ENCODE measurements at places on chromosomes 5 and 9.

- DNase-seq = no peak
Observed at GRCh38 chr9:70170151-70170790, 88.5 kb upstream of the SMC5 start.

DNA sequence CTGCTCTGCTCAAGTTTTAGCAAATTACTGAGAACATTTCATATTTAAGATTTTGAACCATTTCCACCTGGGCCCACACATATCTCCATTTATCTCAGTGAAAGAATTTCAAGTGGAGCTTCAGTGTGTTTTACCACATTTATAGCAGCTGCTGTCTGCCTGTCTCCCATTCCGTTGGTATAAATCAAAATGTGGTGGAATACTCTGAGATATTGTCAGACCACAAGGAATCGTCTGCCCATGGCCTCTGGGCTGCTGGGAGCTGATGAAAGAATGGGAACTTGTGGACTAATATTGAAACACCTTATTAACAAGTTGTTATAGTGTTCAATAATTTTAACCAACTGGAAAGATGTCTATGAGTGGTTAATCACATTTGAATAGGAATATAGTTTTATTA, 33.3 kb downstream of the MAST4 start:
- DNase-seq = no peak

- DNase-seq = no peak
Observed at GRCh38 chr9:97737429-97737828, 40.3 kb upstream of the XPA start.

GRCh38 chr5:146880966-146881365, 2.4 kb upstream of the PPP2R2B start:
- DNase-seq = no peak

- no peak for DNase-seq
Observed at GRCh38 chr9:121038804-121039203, 11.3 kb downstream of the C5 start.

GRCh38 chr5:42591015-42591414, 165.6 kb upstream of the CCDC152 start:
- DNase-seq = no peak

GRCh38 chr9:122099271-122099869, 6.3 kb upstream of the TTLL11 start:
- DNase-seq = peak; percentile 67

- DNase-seq = no peak
Observed at GRCh38 chr5:76294573-76294972, 108.5 kb upstream of the IQGAP2 start.

GRCh38 chr5:131142970-131143617, 22.0 kb downstream of the HINT1 start:
- no peak for DNase-seq

DNA sequence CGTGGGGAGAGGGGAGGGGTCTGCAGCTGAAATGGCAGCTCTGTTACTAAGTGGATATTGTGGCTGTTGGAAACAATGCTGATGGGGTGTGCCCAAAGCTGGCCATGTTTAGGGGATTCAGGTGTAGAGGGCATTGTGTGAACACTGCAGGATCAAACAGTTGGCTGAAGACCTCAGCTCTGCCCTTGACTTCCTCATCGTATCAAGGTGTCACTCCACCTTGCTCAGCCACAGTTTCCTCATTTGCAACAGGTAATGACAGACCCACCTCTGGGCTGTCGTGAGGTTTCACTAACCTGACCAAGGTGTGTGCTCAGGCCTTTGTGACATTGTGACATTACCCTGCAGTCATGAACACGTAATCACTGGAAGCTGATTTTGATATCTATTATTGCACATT, 111.9 kb downstream of the ICE1 start:
- DNase-seq = no peak

DNA sequence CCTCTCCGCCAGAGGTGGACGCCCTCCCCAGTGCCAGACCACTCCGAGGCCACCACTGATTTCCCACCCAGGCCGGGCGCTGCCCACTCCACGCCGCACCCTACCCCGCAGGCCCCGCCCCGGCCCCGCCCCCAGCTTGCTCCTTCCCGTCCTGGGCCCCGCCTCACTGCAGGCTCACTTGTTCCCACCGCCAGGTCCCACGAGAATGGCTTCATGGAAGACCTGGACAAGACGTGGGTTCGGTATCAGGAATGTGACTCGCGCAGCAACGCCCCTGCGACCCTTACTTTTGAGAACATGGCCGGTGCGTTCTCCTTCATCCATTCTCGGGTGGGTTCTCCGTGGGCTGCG, 6.5 kb downstream of the LRRC26 start:
- DNase-seq = no peak

DNA sequence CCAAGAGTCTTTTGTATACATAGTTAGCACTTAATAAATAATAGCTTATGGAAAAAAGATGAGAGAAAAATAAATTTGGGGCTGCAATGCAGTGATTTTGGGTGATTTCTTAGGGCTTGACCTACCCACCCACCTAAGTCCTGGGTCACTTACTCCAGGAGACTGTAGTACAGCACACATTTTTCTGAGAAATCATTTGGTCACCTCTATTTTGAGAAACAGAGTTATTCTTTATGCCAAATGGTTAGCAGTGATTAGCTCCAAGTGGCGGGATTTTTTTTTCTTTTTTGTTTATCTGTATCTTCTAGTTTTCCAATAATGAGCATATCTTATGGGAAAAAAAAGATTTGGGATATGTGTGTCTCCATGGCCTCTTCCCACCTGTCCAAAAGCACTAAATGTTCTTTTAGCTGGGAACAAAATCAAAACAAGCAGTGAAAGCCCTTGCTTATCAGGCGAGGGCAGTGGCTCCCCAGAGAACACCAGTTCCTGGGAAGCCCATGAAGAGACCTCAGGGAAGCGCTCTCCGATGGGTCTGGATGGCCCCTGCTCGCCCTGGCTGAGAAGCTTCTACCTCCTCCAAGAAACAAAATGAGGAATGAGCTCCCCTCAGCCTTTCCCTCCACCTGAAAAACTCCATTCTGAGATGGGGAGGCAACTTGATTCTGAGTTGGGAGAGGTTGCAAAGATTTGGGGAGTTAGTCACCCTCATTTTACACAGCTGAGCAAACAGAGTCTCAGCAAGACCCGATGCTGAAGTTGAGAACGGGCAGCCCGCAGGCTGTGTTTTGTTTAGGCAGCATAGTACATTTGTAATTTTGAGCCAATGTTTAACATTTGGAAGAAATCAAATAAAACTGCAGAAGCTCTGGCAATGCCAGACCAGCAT, 69.9 kb downstream of the CYFIP2 start:
- DNase-seq = no peak

- DNase-seq = no peak
Observed at GRCh38 chr9:20256284-20256948, 365.9 kb downstream of the MLLT3 start.

DNA sequence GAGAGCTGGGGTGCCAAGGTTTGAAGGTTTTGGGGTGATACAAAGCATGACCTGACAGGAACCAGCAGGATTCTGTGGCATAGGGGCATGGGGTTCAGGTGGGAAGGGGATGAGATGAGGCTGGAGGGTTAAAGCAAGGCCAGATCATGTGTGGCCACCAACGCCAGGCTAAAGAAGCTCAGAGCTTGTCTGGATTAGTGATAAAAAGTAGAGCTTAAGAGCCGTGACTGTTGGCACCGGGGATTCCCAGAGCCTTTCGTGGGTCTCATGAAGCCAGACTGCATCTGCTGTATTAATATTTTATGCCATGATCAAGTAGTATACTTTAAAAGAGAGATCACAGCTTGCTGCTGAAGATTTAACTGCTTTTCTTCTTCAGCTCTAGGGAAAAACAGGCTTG, 8.5 kb upstream of the GSN start:
- no peak for DNase-seq

- DNase-seq = no peak
Observed at GRCh38 chr5:131223751-131224386, 40.0 kb upstream of the CDC42SE2 start.

DNA sequence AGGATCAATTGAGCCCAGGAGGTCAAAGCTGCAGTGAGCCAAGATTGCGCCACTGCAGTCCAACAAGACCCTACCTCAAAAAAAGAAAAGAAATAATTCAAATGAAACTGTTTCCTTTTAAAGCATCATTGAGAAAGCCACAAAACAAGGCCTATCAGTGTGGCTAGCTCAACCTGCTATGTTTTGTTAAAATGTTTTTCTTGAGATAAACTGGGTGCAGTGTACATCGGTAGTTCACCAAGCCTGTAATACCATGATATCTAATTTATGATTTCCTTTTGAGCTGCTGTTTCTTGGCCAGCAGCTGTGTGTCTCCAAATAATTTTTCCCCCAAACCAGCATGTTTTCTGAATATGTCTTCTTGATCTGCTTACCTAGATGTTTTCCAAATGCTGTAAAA, 97.3 kb upstream of the GOLGA1 start:
- DNase-seq = no peak

GRCh38 chr5:100595152-100595811, 60.1 kb downstream of the FAM174A start:
- DNase-seq = no peak

- DNase-seq = no peak
Observed at GRCh38 chr9:106637486-106637885, 225.5 kb upstream of the ZNF462 start.

- DNase-seq = no peak
Observed at GRCh38 chr9:6620353-6620752, 25.2 kb downstream of the GLDC start.

DNA sequence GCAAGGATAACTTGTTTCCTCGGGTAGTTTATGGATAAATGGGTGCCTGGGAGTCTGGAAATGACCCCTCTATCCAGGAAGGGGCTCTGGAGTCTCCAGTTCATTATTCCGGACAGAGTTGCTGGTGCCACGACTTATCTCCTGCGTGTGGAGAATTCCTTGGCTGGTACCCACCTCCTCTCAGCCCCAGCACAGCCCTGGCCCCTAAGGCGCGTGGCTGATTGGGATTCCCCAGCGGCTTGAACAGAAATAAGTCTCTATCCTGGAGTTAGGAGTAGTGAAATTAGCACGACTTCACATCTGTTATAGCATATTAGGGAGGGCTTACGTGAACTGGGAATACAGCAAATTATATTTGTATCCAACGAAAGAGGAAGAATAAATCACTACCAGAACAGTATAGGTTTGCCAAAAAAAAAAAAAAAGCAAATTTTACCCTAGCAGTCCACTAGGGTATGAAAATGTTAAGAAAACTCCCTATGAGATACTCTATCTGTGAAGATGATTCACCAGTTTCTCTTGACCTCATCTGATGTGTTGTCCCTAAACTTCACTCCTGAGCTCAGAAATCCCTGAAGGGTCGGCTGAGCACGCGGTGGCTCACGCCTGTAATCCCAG, 172.5 kb upstream of the OTULINL start:
- no peak for DNase-seq

- DNase-seq = no peak
Observed at GRCh38 chr5:100452126-100452525, 83.0 kb upstream of the FAM174A start.

- no peak for DNase-seq
Observed at GRCh38 chr5:82855893-82856550, 221.2 kb downstream of the TMEM167A start.

GRCh38 chr5:31464081-31464480, 67.8 kb downstream of the DROSHA start:
- DNase-seq = no peak

DNA sequence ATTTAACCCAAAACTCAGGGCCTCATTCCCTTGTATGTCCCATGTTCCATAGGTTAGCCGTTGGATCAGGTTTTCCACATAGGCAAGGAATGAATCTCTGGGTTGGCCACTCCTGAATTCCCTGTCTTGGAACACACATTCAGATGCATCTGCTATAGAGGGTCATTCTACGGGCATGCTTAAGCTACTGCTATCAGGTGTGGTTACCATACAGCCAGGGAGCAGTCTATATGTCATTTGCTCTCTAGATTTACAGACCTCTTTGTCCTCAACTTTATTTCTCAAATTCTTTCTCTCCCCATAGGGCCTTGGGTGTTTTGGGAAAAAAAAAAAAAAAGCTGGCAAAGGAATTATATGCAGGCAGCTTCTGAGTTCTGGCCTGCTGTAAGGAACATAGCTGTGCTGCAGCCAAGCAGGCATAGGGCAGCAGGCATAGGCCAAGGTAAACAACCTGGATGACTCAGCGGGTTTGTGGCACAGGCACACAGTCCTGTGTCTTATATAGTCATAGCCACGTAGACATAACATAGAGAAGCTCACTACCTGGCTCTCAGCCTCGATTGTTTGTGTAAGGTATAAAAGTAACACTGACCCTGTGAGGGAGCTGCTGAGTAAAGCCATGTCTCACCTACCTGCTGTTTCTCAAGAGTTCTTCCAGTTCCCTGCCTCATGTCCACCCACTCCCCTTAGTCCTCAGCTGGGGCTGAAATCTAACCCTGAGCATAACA, 141.5 kb downstream of the OSTF1 start:
- DNase-seq = no peak

DNA sequence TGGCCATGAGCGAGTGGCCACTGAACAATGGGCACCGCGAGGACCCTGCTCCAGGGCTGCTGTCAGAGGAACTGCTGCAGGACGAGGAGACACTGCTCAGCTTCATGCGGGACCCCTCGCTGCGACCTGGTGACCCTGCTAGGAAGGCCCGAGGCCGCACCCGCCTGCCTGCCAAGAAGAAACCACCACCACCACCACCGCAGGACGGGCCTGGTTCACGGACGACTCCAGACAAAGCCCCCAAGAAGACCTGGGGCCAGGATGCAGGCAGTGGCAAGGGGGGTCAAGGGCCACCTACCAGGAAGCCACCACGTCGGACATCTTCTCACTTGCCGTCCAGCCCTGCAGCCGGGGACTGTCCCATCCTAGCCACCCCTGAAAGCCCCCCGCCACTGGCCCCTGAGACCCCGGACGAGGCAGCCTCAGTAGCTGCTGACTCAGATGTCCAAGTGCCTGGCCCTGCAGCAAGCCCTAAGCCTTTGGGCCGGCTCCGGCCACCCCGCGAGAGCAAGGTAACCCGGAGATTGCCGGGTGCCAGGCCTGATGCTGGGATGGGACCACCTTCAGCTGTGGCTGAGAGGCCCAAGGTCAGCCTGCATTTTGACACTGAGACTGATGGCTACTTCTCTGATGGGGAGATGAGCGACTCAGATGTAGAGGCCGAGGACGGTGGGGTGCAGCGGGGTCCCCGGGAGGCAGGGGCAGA, 53.3 kb downstream of the JADE2 start:
- DNase-seq = no peak

DNA sequence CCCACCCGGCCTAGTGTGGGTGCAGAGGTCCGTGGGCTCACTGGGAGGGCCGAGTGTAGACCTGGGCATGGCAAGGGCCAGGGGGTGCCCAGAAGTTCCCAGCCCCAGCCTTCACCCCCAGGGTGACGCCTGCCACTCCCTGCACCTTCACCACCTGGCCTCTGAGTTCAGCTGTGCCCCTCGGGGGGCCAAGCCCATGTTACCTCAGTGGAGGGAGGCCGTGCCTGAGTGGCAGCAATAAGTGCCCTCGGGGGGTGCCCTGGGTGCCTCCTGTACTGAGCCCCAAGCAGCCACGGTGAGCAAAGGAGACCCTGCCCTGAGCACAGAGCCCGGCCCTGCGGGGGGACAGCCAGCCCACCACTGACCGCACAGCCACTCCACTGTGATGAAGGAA, 10.3 kb upstream of the FCN2 start:
- DNase-seq = no peak

DNA sequence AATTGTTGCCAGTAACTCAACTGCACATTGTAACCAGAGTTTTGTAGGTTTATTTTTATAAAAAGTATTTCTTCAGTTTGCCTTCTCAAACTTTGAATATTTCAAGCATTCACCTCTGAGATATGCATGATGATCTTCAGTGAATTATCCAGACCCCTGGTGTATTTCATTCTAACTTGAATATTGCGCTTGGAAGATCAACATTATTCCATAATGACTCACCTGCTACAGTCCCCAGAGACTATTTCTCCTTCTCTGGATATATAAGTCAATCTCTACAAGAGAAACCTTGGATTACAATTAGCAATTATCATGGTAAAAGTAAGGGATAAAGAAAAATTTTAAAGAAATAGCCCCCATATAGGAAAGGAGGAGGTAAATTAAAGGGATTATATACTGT, 1041.0 kb downstream of the TLE1 start:
- DNase-seq = no peak
